ENCODE measurements at places on chromosomes 6 and 20.

- DNase-seq = no peak
Observed at GRCh38 chr6:139973669-139974344, 599.4 kb upstream of the CITED2 start.

DNA sequence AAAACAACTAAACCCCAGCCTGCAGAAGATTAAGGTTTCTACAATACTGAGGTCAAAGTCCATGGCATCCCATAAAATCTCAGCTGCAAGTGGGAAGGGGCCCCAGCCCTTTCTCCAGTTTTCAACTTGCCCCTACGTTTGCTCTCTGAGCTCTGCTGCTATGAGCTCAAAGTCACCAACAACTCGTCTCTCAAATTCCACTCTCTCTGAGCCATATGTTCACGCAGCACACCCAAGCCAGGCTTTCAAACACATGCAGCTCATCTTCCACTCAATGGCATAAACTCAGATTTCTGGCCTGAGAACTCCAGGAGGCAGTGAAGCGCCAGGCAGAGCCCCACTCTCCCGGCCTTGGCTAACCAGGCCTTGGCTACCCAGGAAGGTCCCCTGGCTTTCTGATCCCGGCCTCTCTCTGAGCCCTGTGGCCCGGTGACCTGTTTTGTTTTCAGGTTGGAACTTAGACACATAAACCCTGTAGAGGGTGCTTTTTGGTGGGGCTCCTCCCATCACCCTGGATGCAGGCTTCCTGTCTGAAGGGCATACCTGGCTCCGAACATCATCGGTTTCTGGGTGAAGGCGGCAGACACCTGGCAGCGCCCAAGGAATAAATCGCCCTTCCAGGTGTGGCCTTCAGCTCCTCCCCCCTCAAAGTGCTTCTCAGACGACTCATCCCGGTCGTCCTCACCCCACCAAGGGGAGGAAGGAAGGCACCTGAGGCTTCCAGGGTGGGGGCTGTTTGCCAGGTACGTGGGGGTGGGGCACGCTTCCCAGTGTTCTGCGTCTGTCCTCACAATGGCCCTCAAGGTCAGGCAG, 12.4 kb downstream of the SLC22A23 start:
- no peak for DNase-seq

DNA sequence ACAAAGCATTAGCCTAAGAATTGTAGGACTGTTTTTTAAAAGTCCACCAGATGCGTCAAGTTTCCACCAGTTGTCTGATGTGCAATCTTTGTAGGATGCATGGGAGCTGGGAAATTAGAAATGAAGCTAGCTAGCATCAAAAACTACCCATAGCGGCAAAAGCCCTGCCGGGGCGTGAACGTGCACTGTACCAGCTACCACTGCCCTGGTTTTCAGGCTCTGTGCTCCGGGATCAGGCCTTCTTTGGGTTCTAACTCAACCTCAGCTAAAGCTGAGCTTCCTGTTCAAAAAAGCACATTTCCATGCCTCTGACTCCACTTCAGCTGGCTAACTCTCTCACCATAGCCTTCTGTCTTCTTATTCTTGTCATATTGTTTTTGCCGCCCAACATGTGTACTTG, 26.9 kb upstream of the FUCA2 start:
- no peak for DNase-seq

DNA sequence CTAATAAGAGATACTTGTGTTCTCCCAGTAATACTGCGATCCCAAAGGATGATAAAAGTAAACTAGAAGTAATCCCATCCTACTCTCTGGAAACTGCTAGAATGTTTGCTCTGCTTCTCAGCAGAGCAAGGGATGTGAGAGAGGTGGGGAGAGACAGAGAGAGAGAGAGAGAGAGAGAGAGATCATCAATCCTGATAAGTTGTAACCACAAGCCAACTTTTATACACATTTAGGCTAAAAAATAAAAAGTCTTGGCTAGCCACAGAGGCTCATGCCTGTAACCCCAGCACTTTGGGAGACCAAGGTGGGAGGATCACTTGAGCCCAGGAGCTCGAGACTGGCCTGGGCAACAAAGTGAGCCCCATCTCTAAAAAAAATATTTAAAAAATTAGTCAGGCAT, 16.0 kb upstream of the TRIM38 start:
- no peak for DNase-seq

DNA sequence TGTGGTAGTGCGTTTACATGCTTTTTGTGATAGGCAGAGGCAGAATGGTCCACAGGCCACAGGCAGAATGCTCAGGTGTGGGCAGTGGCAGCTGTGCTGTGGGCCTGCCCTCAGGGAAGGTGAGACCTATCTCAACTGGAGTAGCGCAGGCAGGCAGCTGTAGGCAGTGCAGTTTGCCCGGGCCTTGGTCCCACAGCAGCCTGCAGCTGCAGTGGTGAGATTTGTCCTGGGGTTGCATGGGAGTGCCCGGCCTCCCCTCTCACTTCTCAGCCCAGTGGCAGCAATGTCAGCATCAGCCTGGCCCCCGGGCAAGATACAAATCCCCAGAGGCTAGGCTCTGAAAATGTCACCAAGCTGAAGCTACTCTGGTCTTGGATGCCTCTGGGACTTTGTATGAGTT, 6.1 kb upstream of the PPIL4 start:
- no peak for DNase-seq

DNA sequence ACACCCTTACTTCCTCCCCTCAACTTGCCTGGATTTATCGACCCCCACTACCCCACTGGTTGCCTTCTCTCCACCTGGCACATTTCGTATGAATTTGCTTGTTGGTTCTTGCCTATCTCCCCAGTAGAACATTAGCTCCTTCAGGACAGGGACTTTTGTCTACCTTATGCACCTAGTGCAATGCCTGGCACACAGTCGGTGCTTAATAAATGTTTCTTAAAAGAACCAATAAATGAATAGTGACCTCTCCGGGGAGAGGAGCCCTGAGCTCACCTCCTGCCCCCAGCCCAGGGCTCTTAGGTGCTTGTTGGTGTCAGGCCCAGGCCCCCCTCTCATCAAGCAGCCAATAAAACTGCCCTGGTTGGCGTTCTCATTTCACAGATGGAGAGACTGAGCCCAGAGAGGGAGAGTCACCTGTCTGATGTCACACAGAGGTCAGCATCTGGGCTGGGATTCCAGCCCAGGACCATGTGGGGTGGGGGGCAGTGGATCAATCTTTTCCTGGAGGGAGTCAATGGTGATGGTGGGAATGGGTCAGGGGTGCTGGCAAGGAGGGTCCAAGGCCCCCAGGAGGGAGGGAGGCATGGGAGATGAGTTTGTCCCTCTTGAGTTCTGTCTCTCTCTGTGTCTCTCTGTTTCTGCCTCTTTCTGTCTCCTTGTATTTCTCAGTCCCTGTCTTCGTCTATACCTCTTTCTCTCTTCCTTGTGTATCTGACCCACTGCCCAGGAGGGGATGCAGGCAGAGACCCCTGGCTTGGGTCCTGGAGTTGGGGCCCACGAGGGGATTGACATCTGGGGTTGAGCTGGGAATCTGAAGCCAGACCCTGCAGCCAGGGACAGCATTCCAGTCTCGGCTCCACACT, 89.6 kb downstream of the CEBPB start:
- no peak for DNase-seq

DNA sequence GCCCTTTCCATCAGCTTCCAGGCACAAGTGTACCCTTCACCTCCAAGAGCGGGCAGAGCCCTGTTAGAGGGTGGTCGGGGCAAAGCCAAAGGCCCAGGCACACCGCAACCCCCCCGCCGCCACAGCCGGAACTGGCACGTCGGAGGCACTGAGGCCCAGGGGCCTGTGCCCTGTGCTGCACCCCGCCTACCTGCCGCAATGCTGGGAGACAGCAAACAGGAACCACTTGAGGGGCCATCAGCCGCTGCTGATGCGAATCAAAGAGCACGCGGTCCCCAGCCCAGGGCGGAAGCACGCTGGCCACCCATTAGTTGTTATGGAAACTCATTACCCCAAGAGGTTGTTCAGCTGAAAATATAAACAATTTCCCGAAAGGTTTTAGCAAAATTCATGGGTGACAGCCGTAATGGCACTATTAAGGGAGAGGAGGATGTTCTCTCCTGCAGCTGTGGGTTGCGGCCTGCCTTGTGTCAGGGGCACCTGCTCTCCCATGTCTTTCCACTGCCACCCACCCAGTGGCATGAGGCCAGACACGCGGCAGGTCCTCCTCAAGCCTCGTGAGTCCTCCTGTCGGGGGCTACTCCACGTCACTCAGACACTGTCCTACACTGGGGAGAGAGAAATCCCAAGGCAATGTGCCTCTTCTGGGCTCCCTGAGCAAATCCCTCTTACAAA, 65.3 kb downstream of the EDN3 start:
- no peak for DNase-seq

DNA sequence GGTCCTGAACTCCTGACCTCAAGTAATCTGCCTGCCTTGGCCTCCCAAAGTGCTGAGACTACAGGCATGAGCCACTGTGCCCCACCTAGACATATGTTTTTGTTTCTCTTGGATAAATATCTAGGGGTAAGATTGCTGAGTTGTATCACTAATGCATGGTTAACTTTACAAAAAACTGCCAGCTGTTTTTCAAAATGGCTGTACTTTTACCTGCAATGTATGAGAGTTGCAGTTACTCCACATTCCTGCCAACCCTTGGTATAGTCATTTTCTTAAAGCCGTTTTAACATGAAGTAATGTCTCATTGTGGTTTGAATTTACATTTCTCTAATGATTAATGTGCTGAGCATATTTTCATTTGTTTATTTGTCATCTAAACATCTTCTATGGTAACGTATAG, 289.7 kb downstream of the UTRN start:
- peak; percentile 2 for DNase-seq

- DNase-seq = no peak
Observed at GRCh38 chr6:122406187-122406586, 6.7 kb downstream of the HSF2 start.

DNA sequence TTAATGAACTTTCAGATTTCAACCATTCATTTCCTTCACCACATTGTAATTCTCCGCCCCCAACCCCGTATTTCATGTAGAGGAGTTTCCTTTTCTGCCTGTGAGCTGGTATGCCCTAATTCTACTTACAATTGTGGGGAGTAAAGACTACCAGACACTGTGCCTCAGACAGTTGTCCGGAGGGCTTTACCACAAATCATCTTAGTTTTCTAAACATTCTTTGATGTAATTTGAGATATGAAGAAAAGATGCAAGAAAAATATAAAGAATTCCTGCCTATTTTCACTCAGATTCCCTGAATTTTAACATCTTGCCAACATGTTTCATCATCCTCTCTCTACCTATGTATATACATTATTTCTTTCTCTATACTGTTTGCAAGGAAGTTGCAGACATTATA, 28.3 kb upstream of the LOC128125822 start:
- DNase-seq = no peak

- peak; percentile 89 for DNase-seq
Observed at GRCh38 chr6:1024587-1024986, 287.3 kb upstream of the FOXQ1 start.

DNA sequence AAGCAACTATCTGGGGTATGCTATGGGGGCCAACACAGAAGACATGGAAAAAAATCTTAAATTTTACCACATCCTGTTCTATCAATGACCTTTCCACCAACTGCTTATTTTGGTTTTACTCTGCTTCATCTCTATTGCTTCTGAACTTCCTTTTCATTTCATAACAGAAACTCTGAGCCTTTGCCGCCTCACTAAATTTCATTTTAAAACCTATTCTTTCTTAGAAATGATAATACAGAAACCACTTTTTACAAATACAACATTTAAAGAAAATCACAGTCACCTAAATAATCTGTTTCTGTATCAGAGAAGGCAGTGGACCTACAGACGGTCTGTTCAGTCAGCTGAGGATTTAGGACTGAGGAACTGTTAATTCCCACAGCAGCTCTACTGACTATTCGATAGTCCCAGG, 117.5 kb downstream of the KCNQ5 start:
- no peak for DNase-seq
